ENCODE measurements at places on chromosomes 1 and 21. TPM values are rescaled to one million over a fixed set of nuclear protein-coding genes. Genes with fewer than 3 reads are reported as not detected.

DNA sequence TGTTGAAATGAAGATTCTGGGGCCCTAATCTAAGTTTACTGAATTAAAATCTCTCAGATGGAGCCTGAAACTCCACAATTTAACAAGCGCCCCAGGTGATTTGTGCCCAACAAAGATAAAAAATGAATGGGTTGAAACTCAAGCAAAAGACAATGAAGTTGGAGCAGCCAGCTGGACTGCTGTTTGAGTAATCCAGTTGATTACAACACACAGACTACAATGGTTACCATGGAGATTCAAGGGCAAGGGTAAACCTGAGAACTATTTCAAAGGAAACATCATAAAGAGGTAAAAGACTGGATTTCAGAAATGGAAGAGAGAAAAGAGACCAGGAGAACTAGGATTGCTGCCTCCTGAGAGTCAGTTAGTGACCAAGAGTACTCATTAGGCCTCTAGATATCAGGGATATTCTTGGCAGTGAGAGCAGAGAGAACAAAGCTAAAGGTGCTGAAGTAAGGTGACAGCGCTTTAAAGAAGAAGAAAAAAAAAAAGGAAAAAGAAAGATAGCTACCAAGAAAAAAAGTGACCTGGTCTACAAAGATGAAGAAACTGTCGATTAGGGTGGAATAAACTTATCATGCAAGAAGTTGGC lies 44.5 kb downstream of the LRRC53 start:
- DNase-seq: no peak

- no peak for DNase-seq
These were observed 14.1 kb downstream of the ZBTB18 start for GRCh38 chr1:244065063-244065793.

DNA sequence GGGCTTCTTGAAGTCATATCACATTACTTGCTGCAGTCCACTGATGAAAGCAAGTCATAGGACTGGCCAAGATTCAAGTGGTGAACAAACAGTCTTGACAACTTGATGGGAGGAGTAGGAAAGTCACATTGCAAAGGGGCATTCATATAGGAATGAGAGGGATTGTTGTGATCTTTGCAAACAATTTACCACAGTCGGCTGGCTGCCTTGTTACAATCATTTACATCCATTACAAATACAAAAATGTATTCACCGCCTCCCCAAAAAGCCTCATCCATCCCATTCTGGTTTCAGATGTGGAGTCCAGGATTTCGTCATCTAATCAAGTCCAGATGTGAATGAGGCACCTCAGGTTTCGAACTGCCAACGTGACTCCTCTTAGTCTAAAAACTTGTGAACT lies 26.8 kb downstream of the GORAB start:
- no peak for DNase-seq

- DNase-seq: no peak
These were observed 27.5 kb upstream of the ROR1 start for GRCh38 chr1:63746129-63746864.

GRCh38 chr1:158035976-158036583 lies 42.6 kb downstream of the KIRREL1 start:
- no peak for DNase-seq

- DNase-seq: no peak
These were observed 204.0 kb downstream of the NTNG1 start for GRCh38 chr1:107344836-107345235.

- DNase-seq: no peak
These were observed 138.8 kb downstream of the VPS13D start for GRCh38 chr1:12368646-12369045.

DNA sequence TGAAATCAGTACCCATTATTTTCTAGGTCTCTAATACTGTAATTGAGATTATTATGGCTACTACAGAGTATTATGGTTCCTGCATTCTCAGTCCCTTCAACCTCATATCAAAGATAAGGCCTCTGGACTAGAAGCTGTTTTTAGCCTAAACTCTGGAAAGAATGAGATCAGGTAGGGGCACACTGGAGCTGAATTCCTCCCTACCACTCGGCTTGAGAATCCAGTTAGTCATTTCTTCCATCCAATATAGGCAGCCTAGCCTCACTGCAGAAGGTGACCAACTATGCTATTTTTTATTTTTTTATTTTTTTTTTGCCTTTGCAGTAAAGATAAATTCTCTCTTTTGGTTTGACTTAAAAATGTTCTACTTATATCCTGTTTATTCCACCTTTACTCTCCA lies 8.0 kb upstream of the HAX1 start:
- no peak for DNase-seq

GRCh38 chr1:223771469-223771813 lies 59.1 kb downstream of the CAPN2 start:
- DNase-seq: no peak

- no peak for DNase-seq
These were observed 14.0 kb upstream of the ALX3 start for GRCh38 chr1:110084227-110085078.

DNA sequence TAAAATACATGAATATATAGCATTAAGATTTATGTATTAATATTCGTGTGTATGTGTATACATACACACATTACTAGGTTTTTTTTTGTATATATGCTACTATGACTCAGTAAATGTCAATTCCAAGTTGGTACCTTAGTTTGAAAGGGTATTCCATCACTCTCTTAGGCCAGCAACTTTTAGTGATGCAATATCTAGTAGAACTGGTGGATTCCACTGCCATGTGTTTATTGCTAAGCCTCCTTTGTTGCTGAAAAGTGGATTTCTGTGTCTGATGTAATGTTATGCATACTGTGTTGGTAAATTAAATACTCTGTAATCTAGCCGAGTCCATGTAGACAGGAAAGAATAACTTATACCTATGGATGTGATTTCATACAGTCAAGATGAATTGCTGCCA lies 16.9 kb upstream of the COL11A1 start:
- no peak for DNase-seq

- no peak for DNase-seq
These were observed 211.9 kb upstream of the VAMP3 start for GRCh38 chr1:7558921-7559869.

- no peak for DNase-seq
These were observed 82.3 kb downstream of the ITPKB start for GRCh38 chr1:226656601-226657277.

DNA sequence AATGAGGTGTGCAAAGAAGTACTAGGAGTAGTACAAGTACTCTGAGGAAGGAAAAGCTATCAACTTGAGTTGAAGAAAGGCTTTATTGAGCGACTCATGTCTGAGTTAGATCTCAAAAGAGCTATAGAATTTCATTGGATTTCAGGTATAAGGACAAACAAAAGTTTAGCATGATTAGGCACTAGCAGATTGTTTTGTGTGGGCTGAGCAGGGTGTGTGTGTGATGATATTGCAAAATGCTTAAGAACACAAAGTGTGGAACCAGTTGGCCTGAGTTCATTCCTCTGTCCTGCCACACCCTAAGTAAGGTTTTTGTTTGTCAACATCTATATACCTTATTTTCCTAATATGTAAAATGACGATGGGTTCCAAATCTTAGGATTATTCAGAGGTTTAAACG lies 158.9 kb downstream of the KCNK2 start:
- no peak for DNase-seq

DNA sequence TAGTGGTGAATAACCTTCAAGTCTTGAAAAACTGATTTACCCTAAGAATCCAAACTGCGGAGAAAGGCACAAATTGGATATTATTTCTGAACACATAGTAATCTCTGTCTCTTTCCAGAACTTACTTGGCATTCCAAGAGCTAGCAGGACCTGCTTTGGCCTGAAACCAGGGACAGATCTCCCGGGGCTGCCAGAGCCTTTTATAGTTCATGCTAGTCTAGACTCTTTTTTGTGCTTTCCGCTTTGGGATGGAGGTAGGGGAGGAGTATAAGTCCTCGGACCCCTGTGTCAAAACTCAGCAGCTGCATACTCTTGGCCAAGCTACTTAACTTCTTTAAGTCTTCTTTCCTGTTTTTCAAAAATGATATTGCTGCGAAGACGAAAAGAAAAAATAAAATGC lies 3.8 kb upstream of the RYR2 start:
- DNase-seq: no peak

- no peak for DNase-seq
These were observed 274.9 kb upstream of the NR5A2 start for GRCh38 chr1:199752688-199753027.

DNA sequence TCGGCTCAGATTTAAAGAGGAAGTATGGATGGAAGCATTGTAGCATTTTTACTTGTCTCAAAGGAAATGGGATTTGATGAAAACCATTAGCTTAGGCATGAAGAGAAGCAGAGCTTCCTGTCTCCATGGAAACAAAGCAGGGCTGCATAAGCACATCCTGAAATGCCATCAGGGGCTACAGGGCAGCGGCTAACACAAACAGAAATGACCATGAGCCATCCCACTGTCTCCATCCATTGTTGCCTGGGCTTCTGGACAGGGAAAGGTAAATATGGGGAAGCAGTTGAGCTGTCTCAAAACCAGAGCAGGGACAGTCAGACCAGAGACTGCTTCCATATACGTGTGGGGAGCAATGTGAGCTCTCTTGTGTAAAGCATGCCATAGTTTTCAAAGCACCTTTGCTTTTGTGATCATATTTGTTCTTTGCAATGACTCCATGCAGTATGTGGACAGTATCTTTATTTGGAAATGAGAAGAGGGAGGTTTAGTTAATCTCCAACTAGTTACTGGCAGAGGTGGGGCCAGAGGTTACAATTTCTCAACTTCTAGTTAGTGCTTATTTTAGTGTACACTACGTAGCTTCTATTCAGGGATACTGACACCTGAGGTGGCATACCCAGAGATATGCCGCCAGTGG lies 176.1 kb downstream of the CACNA1E start:
- DNase-seq: no peak

GRCh38 chr1:21020151-21020550 lies 156.5 kb downstream of the EIF4G3 start:
- no peak for DNase-seq

SLC9C2 gene
- total RNA-seq: not detected

VWA5B1 gene
- 1.9 TPM for total RNA-seq

ZDHHC18 gene
- 40.7 TPM for total RNA-seq

IRF2BP2 gene
- total RNA-seq: 181 TPM

VANGL2 gene
- total RNA-seq: 19.8 TPM

OR6F1 gene
- not detected for total RNA-seq

CRYBG2 gene
- total RNA-seq: 67.7 TPM

AIRE gene
- total RNA-seq: 0.12 TPM

PDE4B gene
- 2.8 TPM for total RNA-seq

LCE2A gene
- not detected for total RNA-seq

CDA gene
- total RNA-seq: 1.5 TPM
